ENCODE measurements at places on chromosomes 6 and 20.

GRCh38 chr6:124495665-124496190, 466.5 kb upstream of the RNF217 start:
- DNase-seq: no peak

GRCh38 chr20:35226884-35227681, 593 bp downstream of the MMP24 start:
- DNase-seq: peak; percentile 53

GRCh38 chr6:11536795-11537194, 754 bp upstream of the TMEM170B start:
- no peak for DNase-seq

GRCh38 chr20:3092611-3093379, 8.3 kb upstream of the AVP start:
- DNase-seq: peak; percentile 33

GRCh38 chr6:167996424-167997199, 859 bp upstream of the KIF25 start:
- DNase-seq: no peak

Data from fibroblast of skin of right biceps (primary cell).